ENCODE measurements at places on chromosomes 12 and 14.
A peak's percentile ranks its signal among the peaks of the same experiment; 100 is the strongest.

DNA sequence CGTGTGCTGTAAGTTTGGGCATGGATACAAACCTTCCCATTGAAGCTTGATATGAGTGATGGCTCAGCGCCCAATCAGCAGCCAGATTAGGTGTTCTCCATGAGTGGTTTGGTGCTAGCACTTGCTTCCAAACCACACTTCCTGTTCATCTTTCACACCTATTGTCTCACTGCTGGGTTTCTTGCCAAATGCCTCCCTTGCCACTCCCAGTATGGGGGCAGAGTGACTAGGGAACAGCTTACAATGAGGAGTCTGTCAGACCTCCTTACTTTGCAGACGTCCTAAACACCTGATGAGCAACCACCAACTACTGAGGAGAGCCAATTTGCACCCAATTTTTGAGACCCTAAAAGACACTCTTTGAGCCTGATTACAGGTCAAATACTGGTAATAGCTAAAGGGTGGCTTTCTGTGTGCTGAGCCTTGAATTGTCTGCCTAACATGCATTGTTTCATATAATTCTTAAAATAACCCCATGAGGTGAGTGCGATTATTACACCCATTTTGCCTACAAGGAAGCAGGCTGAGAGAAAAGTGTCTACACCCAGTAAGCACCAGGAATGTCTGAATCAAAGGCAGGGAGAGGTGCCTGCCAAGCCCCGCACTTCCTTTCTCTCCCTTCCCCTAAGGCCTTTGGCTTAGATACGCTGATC is 48.4 kb upstream of the FOS start:
- peak; percentile 23 for DNase-seq

- no peak for DNase-seq
These were observed 2.8 kb downstream of the FAM234B start for GRCh38 chr12:13046964-13047363.

GRCh38 chr12:20370014-20370386 is 1.7 kb downstream of the PDE3A start:
- no peak for DNase-seq

DNA sequence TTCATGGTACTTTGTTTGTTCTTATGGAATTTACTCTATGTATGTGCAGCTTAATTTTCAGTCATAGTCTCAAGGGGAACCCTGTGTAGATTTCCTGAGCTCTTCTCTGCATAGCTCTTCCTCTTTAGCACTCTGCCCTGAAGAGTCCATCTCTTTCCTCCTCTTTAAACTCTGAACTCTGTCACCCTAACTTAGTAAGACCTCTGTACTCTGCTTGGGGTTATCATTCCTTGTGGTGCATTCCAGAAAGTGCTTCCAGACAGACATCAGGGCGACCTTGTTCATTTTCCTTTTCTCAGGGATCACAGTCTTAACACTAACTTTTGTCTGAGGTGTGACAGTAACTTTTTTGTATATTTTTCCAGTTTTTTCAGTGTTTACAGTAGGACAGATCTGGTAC is 179.3 kb downstream of the RAD51B start:
- no peak for DNase-seq

- no peak for DNase-seq
These were observed 187.0 kb downstream of the ETV6 start for GRCh38 chr12:11836282-11837151.

- no peak for DNase-seq
These were observed 145.2 kb upstream of the RTL1 start for GRCh38 chr14:101048766-101049165.
